ENCODE measurements at places on chromosomes 4 and X. TPM values are rescaled to one million over a fixed set of nuclear protein-coding genes. Genes with fewer than 3 reads are reported as not detected.

The UGT2A2 gene
- total RNA-seq: not detected

The RBM46 gene
- 0.81 TPM for total RNA-seq

The ABCG2 gene
- total RNA-seq: 1.1 TPM

The CXorf65 gene
- not detected for total RNA-seq

The SMIM10 gene
- total RNA-seq: 5.5 TPM

The TIGD2 gene
- total RNA-seq: 3.4 TPM

The PGAM4 gene
- not detected for total RNA-seq

The FRMPD4 gene
- not detected for total RNA-seq

The LUZP4 gene
- not detected for total RNA-seq

The TIMP1 gene
- 389 TPM for total RNA-seq

The BTK gene
- under 0.01 TPM for total RNA-seq

The UGT2B10 gene
- total RNA-seq: not detected

The SH2D1A gene
- total RNA-seq: not detected

The MAP9 gene
- total RNA-seq: 3.9 TPM

The SLC34A2 gene
- not detected for total RNA-seq

The LNX1 gene
- total RNA-seq: 1.0 TPM

The RIPPLY1 gene
- total RNA-seq: 0.51 TPM

The ACE2 gene
- total RNA-seq: not detected

The POF1B gene
- total RNA-seq: not detected

The LPAR4 gene
- 0.63 TPM for total RNA-seq

The SERPINA7 gene
- not detected for total RNA-seq

The OPN1MW gene
- not detected for total RNA-seq
